ENCODE measurements at places on chromosomes 7 and 10. TPM values are rescaled to one million over a fixed set of nuclear protein-coding genes. Genes with fewer than 3 reads are reported as not detected.

GPER1 gene
- 0.13 TPM for total RNA-seq

NKX1-2 gene
- total RNA-seq, result 4.9 TPM

ADRA2A gene
- total RNA-seq, result 0.24 TPM

CRPPA gene
- 1.9 TPM for total RNA-seq

ELOVL3 gene
- total RNA-seq, result 0.58 TPM

CYP26C1 gene
- total RNA-seq, result not detected

VSTM2A gene
- not detected for total RNA-seq

INMT gene
- not detected for total RNA-seq

SSC4D gene
- total RNA-seq, result 0.77 TPM

SHH gene
- 0.03 TPM for total RNA-seq

KCND2 gene
- total RNA-seq, result 0.08 TPM

OR13A1 gene
- not detected for total RNA-seq

BUB3 gene
- 180 TPM for total RNA-seq

KIAA1549 gene
- total RNA-seq, result 2.7 TPM

OR2A5 gene
- under 0.01 TPM for total RNA-seq
